ENCODE measurements at places on chromosomes 2 and 18.

DNA sequence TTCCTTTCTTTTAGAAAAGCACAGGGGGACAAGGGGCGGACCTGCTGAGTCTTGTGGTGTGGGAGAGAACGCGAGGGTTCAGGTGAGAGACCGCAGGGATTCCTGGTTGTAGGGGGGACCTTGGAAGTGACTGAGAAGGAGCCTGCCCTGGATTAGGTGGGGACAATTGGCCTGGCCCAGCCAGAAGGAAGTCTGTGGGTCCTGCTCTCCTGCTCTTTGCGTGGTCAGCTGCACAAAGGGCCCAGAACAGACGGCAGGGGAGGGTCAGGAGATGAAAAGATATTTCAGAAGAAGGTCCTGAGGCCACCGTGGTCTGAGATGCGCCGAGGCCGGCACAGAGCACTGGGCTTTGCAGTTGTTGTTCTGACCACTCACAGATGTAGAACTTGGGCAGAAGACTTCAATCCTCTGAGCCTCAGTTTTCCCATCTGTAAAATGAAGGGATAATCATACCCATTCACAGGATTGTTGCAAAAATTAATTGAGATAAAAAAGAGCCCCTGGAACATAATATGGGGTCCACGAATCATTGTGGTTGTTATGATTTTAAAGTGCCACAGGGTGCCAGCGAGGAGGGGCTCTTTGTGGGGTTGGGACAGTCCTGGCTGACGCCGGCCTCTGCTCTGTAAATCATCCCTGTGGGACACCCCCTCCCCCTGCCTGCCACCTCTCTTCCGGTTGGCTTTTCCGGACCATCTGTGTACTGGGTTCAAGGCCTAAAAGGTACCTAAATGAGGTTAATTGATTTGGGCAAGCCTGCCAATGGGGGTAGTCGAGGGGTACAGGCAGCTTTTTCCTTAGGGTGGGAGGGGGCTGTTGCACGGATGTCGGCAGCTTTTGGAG is 1.8 kb downstream of the LPIN1 start:
- DNase-seq, result no peak

DNA sequence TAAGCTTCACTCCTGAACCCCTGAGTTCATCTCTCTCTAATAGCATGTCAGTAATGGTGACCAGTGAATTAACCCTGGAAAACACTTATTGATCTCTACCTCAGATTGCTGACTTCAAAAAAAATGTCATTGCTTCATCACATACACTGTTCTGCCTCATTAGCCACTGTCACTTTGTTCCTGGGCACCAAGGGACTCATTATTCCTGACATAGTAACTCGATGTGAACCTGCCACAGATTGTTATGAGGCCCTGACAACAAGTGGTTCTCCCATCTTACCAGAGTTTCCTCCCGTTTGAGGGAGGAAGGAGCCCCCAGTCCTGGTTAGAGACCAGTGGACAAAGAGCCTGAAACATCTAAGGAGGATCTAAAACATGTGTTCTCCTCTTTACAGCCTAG is 403.3 kb upstream of the SMIM21 start:
- no peak for DNase-seq

DNA sequence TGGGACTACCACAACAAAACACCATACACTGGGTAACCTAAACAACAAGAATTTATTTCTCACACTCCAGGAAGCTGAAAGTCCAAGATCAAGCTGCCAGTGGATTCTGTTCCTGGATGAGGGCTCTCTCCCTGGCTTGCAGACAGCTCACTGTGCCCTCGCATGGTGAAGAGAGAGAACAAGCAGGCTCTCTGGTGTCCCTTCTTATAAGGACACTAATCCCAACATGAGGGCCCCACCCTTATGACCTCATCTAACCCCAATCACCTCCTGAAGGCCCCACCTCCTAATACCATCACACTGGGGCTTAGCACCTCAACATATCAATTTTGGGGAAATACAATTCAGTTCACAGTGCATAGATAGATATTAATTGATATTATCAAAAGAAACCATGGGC is 83.5 kb downstream of the BIN1 start:
- no peak for DNase-seq

- DNase-seq, result no peak
Measured at GRCh38 chr2:202201220-202202160, 36.9 kb downstream of the SUMO1 start.

GRCh38 chr18:80202264-80202998 is 44.9 kb downstream of the PARD6G start:
- DNase-seq, result no peak

GRCh38 chr2:58047373-58047935 is 848 bp downstream of the VRK2 start:
- DNase-seq, result no peak

GRCh38 chr2:67645280-67646138 is 248.4 kb downstream of the ETAA1 start:
- DNase-seq, result no peak
